Peyer's patch (tissue), 4 donors: ENCODE measurements at places on chromosomes 7 and 10. TPM values are rescaled to one million over a fixed set of nuclear protein-coding genes. Genes with fewer than 3 reads are reported as not detected.

DNA sequence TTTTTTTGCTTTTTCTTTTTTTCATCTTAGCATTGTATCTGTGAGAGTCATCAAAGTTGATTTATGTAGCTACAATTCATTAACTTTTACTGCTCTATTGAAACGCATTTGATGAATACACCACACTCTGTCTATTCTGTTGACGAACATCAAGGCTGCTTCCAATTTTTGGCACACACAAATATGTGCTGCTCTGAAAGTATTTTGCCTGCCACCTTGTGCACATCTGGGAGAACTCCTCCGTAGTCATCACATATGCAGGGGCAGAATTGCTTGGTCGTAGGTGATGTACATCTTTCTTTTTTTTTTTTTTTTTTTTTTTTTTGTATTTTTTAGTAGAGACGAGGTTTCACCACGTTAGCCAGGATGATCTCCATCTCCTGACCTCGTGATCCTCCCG is 796.8 kb downstream of the KCNMA1 start:
- H3K27me3 ChIP-seq, result no peaks in the 10 kb centered on the region
- H3K36me3 ChIP-seq, result no peaks in the 10 kb centered on the region
- H3K4me3 ChIP-seq, result no peak overlapping the region
- no peak overlapping the region for H3K27ac ChIP-seq

The TMEM184A gene
- total RNA-seq, result 161 TPM

The DEPP1 gene
- total RNA-seq, result 96.0 TPM

The H2BK1 gene
- not detected for total RNA-seq
